T-helper 17 cell (primary cell): ENCODE measurements at places on chromosomes 7 and 10.

DNA sequence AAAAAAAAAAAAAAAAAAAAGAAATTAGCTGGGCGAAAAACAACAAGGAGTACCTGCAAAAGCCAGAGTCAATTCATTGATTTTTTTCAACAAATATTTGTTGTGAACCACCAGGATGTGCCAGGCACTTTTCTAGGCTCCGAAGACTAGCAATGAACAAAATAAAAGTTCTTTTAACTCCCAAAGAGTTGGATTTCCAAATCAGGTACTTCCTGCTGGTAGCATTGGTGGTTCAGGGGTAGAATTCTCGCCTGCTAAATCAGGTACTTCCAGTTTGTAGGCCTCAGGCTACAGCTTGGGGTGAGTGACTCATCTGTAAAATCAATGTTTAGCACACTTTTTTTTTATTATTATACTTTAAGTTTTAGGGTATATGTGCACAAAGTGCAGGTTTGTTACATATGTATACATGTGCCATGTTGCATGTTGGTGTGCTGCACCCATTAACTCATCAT, 10.9 kb downstream of the PPA1 start:
- no peak for DNase-seq

GRCh38 chr10:34262985-34263384, 552.1 kb downstream of the PARD3 start:
- DNase-seq: no peak

- DNase-seq: no peak
These were observed at the start of gene TBX20 for GRCh38 chr7:35253710-35254495. TSS of gene TBX20 (minus strand) at chr7:35254100. CDS start at chr7:35253620, 480 bp downstream.

DNA sequence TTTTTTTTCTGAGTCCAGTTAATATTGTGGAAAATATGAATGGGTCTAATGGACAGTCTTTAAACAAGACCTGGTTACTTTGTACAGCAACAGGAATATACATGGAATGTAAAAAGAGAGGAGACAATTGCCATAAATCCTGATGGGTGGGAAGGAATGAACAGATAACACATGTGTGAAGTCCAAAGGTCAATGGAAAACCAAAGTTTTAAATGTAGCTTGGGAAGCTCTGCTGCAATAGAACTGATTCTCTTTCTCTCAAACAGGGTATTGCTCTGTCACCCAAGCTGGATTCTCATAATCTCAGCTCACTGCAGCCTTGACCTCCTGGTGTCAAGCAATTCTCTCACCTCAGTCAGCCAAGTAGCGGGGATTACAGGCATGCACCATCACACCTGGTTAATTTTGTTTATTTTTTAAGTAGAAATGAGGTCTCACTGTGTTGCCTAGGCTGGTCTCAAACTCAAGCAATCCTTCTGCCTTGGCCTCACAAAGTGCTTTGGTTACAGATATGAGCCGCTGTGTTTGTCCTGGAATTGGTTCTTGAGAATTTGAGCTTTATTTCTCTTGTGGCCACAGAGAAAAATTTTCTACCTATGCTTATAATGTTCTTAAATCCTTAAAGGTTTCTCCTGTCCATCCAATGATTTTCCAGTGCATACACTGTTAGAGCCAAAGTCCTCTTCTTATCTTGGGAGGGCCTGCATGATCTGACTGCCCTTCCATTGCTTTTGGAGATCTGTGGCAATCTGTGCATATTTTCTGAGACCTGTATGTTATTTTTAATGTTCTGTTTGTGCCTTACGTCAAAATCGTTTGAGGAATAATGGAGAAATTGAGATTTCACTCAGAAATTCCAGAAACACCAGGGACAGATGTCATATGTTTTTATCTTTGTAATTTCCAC, 30.7 kb upstream of the ZNF92 start:
- no peak for DNase-seq

- DNase-seq: no peak
These were observed 114.5 kb upstream of the INSYN2A start for GRCh38 chr10:127310923-127311322.

GRCh38 chr7:37342176-37342687, 106.4 kb downstream of the ELMO1 start:
- DNase-seq: no peak

DNA sequence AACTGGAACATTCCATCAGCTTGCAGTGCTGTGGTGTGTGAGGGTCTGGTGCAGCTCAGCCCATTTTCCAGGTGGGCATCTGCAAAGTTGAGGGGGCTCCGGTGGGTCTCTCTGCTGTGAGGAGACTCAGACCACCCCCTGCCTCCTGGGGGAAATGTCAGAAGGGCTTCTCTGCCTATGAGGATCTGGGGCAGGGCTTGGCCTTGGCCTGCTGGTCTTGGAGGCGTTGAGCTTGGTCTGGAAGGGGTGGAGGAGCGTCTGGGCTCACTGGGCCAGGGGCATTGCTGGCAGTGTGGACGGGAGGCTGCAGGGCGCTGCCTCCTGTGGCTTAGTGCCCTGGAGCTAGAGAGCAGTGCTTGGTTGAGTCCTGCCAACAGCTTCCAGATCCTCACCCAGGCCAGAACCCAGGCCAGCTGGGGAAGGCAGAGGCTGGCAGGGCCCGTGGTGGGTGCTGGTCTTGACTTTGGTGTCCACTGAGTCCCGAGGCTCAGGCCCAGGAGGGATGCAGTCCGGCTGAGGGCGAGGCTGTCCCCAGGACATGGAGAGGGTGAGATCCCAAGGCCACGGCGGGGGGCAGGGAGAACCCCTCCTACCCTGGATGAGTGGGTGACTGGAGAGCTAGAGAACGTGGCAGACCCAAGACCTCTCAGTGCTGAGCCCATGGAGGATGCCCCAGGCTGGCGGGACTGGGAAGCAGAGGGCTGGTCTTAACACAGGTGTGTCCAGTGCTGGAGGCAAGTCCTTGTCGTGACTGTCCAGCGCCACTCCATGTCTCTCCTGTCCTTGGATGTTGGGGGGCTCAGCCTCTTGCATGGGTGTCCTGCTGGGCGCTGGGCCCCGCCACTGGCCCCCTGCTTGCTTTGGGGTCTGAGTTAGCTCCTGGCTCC, 2.8 kb downstream of the SPRN start:
- no peak for DNase-seq

DNA sequence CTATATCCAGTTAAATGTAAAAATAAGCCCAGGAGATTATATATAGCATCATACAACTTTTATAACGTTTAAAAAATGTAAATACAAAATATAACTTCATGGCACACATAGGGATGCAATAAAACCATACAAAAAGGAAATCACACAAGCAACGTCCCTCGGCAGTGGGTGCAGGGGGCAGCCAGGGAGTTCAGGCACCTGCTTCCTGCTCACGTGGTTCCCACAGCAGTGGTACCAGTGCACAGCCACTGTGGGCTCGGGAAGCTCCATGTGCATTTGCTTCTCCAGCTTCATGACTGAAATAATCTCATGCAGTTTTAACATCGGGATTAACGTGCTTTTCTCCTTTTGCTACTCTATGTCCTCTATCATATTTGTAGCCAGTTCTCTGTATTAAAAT, 255.5 kb upstream of the CXCL12 start:
- no peak for DNase-seq

GRCh38 chr10:29807163-29807806, 172.5 kb upstream of the SVIL start:
- DNase-seq: no peak
